Fibroblast of mammary gland (primary cell): ENCODE measurements at places on chromosomes 13 and 19.

DNA sequence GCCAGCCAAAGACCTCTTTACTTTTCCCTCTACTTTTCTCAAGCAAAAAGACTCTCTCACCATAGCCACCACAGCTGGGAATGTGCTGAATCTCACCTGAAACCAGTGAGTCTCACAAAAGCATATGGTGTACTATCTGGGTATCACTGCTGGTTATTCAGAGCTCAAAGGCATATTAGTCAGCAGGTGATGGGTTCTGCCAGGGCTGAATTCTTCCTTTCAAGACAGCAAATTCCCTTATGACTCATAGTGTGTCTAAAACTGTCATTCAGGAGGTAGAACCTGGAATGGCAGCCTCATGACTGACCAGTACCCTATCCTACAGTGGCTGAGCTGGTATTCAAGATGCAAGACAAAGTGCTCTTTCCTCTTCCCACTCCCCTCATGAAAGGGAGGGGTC, 2859.1 kb downstream of the PCDH9 start:
- no peak for DNase-seq

GRCh38 chr19:49470615-49470978, 3.4 kb upstream of the FLT3LG start:
- no peak for DNase-seq

DNA sequence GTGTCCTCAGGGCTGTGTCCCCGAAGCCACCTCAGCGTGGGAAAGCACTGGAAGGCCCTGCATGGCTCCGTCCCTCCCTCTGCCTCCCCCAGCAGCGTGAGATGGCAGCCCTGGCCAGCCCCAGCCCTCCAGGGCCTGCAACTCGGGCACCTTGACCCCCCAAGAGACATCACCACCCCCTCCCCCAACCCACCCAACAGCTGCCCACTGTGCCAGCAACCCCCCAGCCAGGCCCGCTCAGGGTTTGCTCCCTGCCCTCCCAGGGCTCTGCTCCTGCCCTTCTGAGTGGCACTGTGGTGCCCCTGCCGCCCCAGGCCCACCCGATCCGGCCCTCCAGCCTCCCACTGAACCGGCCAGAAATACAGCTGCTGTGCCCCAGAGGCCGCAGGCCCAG, 1.5 kb upstream of the ASPDH start:
- DNase-seq: no peak

- no peak for DNase-seq
Measured at GRCh38 chr13:107276936-107277335, 709.0 kb upstream of the ARGLU1 start.

DNA sequence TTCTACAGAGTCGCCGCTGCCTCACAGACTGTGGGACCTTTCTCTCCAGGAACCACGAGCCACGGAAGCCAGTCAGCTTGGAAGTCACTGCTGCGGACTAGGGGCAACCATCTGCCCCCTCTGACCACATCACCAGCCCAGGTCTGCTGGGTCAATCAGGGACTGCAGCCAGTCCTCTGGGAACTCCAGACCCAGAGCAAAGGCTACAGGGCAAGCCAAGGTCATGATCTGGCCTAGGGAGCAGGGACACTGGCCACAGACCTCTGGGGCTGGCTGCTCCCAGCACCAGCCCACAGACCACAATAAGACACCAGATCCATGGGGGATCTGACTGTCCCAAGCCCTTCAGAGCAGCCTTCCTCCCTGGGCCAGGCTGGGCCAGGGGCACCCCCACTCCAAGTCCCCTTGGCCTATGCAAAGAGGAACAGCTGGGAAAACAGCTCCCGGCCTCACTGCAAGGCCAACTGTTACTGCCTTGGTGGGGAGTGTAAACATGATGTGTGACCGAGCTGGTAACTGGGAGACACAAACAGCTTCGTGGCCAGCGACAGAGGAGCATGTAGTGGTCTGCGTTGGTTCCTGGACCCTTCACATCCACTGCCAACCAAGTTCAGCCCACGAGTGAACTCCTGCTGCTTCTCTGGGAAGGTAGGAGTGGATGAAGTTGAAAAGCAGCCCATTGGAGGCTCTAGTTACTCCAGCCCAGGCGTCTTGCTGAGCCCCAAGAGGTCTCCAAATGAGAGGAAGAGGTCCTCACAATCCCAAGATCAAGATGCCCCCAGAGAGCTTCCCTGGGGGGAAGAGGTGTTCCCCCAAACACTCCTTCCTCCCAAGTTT, 1.5 kb downstream of the AKT2 start:
- no peak for DNase-seq

DNA sequence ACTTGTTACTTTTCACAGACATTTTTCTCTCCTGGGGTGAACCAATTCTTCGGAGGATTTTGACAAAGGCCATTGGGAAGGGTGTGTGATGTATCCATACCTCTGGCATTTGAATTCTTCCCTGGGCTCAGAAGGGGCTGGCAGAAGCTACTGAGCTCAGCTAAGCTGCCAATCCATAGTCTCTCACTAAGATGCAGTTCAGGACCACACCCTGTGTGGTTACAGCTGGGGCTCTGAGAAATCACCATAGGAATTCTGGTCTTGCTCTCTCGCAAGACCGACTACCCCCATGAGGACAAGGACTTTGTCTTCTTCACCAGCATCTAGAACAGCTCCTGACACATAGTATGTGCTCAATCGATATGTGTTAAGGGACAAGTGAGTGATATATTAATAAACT, 6.0 kb downstream of the C13orf42 start:
- DNase-seq: no peak

GRCh38 chr13:51284339-51284738, 55.2 kb upstream of the SERPINE3 start:
- DNase-seq: no peak

DNA sequence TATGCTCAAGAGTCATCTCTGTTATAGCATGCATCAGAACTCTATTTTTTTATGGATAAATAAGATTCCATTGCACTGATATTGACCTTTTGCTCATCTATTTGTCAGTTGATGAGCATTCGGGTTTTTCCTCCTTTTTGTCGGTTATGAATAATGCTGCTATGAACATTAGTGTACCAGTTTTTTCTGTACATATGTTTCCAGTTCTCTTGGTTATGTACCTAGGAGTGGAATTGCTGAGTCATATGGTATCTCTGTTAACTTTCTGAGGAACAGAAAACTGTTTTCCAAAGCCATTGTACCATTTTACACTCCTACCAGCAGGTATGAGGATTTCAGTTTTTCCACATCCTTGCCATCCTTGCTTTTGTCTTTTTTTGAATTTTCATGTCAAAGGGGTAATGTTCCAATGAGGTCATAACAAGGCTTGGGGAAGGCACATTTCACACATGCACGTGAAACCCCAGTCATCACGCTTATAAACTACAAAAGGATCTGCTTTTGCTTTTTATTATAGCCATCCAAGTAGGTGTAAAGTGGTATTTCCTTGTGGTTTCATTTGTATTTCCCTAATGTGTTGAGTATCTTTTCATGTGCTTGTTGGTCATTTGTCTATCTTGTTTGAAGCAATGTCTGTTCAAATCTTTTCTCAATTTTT, 14.6 kb downstream of the KBTBD7 start:
- DNase-seq: peak; percentile 87

- no peak for DNase-seq
Measured at GRCh38 chr13:107847406-107847805, 367.9 kb downstream of the LIG4 start.

GRCh38 chr19:49497047-49497788, 984 bp downstream of the RPS11 start:
- peak; percentile 65 for DNase-seq

GRCh38 chr19:32041681-32042292, 303.6 kb upstream of the ZNF507 start:
- DNase-seq: peak; percentile 31
